CD4-positive, alpha-beta T cell treated with Interleukin-4 for 4 hours (primary cell): ENCODE measurements at places on chromosomes 3 and 15.

GRCh38 chr15:52109559-52110451 lies 2.8 kb downstream of the BCL2L10 start:
- DNase-seq, result no peak

DNA sequence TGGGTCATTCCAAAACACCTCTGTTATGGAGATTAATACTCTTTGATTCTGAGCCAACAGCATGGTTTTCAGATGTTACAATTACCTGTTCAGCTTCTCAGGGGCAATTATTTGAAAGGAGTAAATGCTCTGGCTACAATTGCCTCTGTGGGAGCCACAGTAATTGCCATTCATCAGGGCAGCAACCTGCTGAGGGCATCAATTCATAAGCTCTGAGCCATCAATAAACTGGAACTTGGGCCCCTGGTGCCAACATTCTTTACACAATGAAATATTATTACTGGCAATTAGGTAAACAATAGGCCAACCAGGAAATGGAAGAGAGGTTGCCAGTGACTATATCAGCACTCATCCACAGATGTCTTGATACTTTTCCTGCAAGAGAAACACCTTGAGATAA lies 660.8 kb downstream of the MECOM start:
- DNase-seq, result no peak

DNA sequence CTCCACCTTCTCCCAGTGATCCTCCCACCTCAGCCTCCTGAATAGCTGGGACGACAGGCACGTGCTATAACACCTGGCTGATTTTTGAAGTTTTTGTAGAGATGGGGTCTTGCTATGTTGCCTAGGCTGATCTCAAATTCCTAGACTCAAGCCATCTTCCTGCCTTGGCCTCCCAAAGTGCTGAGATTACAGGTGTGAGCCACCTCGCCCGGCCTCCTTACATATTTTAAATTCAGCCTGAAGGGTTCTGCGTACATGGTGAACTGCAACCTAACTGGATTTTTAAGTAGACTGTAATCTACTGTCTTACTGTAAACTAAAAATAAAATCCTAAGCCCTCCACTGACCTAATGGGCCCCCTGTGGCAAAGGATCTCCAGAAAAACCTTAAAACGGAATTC lies 34.1 kb downstream of the MASP1 start:
- DNase-seq, result no peak

GRCh38 chr3:117548600-117548999 lies 839.0 kb downstream of the TUSC7 start:
- no peak for DNase-seq

GRCh38 chr15:81853150-81853748 lies 192.6 kb downstream of the MEX3B start:
- no peak for DNase-seq
